Activated CD4-positive, alpha-beta T cell treated with anti-CD3 and anti-CD28 coated beads, Interleukin-2, Interleukin-4, amounts not matched to agents 100 ng/mL and 50 ng/mL, durations not matched to agents 16 hours and 8 hours (primary cell): ENCODE measurements at places on chromosomes 13 and 19.
A peak's percentile ranks its signal among the peaks of the same experiment; 100 is the strongest.

- no peak for DNase-seq
Observed at GRCh38 chr13:47603365-47603764, 397.7 kb downstream of the SUCLA2 start.

- DNase-seq = no peak
Observed at GRCh38 chr13:109740121-109740520, 46.3 kb downstream of the IRS2 start.

DNA sequence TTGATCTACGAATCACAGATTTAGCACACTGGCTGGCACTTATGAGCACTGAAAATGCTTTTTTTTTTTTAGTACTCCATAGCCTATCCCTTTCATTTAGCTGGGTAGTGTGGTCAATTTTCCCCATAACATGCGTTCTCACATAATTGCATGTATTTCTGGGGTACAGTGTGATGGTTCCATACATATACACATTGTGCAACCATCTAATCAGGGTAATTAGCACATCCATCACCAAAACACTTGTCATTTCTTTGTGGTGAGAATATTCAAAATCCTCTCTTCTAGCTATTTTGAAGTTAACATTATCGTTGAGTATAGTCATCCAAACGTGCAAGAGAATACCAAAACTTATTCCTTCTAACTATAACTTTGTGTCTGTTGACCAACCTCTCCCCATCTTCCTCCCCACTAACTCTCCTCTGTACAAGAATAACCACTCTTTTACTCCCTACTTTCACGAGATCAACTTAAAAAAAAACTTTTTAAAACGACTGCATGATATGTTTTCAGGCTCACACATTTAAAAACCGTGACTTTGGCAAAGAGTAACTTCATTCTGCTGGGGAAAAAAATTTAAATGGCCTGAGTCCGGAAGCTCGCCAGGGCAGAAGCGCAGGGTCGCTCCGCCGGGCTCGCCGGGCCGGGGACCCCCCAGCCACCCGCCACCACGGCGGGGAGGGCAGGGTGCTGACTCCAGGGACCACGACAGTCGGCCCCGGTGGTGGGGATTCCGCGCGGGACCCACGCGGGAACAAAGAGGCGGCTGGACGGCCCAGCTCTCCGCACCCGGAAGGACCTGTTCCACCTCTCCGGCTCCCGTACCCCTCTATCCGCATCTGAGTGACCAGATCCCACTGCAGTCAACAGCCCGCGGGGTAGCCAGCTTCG, 868 bp upstream of the UBAC2 start:
- DNase-seq = no peak

- DNase-seq = no peak
Observed at GRCh38 chr13:111505175-111505777, 184.8 kb downstream of the TEX29 start.

DNA sequence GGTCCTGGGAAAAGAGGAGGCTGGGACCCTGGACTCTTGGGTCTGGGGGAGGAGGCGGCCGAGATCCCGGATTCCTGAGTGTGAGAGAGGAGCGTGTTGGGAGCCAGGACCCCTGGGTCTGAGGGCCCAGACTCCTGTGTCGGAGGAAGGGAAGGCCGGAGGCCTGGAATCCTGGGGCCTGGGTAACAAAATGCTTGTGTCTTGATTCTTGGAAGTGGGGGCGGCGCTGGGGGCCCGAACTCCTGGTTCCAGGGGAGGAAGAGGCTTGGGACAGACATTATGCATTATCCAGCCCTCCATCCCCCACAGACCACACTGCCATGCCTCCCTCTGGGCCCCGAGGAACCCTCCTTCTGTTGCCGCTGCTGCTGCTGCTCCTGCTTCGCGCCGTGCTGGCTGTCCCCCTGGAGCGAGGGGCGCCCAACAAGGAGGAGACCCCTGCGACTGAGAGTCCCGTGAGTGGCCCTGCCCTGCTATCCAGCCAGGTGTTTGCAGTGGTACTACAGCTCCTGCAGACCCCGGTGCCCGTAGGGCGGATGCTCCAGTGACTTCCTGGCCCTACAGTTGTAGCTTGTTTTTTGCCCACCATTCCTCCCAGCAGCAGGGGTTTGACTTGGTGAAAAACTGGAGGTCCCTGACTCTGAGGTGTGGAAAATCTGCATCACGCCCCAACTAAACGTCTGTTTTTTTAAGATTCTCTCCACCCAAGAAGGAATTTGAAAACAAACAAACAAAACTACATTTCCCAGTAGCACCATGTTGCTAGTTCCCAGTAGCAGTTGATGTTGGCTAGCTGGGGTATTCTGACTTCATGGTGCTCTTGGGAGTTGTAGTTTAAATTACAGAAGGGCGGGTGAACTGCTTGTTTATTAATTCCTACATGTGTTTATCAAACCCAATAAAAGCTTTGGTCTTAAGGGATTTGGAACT, 630 bp downstream of the NUCB1 start:
- peak; percentile 61 for DNase-seq

DNA sequence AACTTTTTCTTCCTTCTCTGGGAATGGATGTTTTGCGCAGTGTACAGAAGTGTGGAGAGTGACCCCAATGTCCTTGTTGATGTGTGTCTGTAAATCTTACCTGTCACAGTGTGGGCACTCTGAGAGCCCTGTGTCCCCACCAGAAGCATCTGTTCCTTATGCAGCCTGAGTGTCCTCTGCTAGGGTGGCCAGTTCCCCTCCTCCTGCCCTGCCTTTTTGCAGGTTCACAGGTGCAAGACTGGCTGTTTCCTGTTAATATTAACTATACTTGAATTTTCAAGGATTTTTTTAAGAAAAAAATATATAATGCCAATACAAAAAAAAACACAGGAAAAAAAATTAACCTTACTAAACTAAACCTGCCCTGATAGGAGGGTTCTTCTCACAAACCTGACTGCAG, 12.0 kb upstream of the GRAMD1A start:
- no peak for DNase-seq

GRCh38 chr13:25352230-25352629, 19.5 kb upstream of the ATP8A2 start:
- DNase-seq = no peak

DNA sequence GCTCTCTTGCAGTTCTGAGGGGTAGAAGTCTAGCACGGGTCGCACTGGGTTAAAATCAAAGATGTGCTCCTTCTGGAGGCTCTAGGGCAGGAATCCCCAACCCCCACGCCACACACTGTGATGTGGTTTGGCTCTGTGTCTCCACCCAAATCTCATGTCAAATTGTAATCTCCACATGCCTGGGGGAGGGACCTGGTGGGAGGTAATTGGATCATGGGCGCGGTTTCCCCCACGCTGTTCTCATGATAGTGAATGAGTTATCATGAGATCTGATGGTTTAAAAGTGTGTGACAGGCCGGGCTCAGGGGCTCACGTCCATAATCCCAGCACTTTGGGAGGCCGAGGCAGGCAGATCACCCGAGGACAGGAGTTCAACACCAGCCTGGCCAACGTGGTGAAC, 26.6 kb upstream of the CALM3 start:
- no peak for DNase-seq

DNA sequence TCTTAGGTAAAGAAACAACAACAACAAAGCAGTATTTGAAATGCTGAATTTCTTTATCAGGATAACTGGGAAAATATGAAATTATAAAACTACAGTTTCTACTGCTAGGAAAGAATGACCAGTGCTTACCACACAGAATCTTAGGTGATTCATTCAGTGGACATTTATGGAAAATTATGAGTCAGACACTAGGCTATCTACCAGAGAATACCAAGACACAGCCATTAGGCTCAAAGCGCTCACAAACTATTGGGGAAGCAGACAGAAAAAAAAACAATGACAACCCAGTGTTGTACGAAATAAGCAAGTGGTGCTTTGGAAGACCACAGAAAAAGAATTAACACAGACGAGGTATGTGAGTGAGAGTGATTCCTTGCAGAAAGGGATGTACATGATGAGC, 1019.5 kb downstream of the PCDH9 start:
- no peak for DNase-seq

- no peak for DNase-seq
Observed at GRCh38 chr13:81012031-81012430, 671.1 kb upstream of the SPRY2 start.

DNA sequence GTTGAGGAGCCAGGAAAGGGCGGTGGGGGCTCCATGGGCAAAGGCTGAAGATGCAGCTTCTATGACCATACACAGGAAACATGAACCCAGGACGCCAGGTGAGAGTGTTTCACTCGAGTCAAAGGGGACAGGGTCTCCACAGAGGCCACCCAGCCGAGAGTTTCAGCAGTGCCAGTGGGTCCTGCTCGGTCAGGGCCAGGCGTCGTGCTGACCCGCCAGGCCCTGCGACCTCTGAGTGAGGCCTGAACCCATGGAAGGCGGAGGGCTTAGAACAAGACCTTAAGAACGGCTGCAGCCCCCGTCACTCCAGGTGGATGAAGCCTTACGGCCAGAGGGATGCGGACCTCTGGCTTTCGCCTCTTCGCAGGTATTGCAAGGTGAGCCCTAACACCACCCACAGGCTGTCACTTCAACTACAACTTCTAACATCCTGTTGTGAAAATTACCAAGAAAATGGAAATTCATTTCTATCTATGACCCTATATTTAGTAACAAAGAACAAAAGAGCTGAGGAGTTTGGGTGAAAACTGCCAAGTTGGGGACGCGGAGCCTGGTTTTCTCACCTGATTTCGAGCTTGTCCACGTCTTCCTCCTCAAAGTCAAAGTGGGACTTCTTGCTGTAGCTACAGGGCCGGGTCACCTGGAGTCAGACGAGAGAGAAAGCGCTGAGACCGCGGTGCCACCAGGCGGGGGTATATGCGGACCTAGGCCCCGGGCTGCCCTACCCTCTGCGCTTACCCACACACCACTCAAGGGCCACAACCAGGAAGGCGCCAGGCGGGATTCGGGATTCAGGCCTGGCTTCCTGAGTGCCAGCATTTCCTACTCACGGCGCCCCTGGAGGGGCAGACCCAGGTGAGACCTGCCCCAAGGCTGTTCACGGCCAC, 50.1 kb upstream of the C13orf46 start:
- DNase-seq = no peak

- no peak for DNase-seq
Observed at GRCh38 chr13:28471421-28471820, 23.5 kb downstream of the FLT1 start.
